ENCODE measurements at places on chromosomes 16 and 17.

DNA sequence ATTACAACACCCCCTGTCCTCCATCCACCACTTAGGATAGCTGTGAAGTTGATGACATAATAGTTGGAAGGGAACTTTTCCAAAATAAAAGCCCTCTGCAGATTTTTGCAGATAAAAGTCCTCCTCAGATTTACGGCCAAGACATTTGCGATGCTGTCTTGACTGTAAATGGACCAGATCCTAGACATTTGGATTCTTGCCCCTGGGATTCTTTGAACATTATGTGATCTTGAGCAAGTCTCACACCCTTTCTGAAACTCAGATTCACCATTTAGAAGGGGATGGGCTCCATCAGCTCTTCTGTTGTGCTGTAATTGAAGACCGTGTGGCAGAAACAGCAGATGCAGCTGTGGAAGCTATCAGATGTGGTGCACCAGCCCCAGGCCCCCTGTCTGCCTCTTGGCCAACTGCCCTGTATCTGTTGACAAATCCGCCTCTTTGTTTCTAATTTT, 153.9 kb upstream of the CACNG3 start:
- no peaks in the 10 kb centered on the region for H3K4me1 ChIP-seq
- DNase-seq, result no peak
- no peaks in the 10 kb centered on the region for H3K36me3 ChIP-seq
- H3K4me3 ChIP-seq, result no peak overlapping the region
- H3K27me3 ChIP-seq, result no peaks in the 10 kb centered on the region

DNA sequence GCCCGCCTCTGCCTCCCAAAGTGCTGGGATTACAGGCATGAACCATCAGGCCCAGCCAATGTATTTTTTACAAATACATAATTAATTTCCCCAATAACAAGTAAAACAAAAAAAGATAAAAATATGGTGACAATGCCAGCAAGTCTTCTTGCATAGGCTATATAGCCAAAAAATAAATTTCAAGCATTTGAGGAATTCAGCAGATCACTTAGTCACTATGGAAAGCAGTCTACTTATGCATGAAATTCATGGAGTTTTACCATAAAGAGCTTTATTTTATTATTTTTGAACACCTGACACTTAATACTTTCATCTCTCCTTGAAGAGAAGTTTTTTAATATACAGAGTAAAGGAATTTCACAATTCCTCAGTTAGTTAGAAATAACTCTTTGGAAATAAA, 56.4 kb downstream of the BRIP1 start:
- no peak overlapping the region for H3K4me3 ChIP-seq
- no peak overlapping the region for H3K27ac ChIP-seq
- no peaks in the 10 kb centered on the region for H3K36me3 ChIP-seq
- no peaks in the 10 kb centered on the region for H3K27me3 ChIP-seq
- no peaks in the 10 kb centered on the region for H3K4me1 ChIP-seq
- no peak for DNase-seq

- no peaks in the 10 kb centered on the region for H3K36me3 ChIP-seq
- H3K4me3 ChIP-seq, result no peak overlapping the region
- no peak overlapping the region for H3K27ac ChIP-seq
- DNase-seq, result no peak
- H3K4me1 ChIP-seq, result peaks cover 14% of the 10 kb centered on the region
Observed at GRCh38 chr16:66846266-66846665, 2.1 kb downstream of the CA7 start.

DNA sequence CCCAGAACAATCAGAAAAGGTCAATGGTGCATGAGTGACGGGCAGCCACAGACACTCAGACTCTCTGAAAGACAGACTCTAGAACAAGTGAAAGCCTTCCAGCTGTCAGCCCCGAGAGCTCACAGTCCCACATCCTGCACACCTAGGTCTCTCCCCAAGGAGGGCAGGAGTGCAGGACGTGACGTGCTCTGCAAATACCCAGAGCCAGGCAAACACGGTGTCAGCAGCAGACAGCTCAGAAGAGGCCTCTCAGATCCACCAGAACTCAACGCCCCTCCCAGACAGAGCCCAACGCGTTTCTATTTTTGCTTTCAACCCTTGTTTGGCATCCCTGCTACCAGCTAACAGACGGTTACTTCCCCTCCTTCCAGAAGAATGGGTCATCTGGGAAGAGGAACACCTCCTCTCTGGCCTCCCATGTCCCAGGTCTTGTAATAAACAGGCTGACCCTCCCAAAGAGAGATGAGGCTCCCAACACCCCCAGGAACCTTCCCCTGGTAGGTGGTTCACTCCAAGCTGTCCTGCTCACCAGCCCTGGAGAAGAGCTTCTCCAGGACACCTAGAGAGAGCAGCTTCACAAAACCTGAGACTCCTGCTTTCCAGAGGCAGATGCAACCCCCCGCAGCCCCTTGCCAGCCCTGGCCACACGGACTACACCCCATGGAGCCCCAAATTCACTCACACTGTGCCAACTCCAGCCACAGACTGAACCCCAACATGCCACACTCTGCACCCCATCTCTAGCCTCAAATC, 7.6 kb downstream of the PITPNM3 start:
- peak overlapping the region; percentile 10 for H3K27ac ChIP-seq
- H3K27me3 ChIP-seq, result no peaks in the 10 kb centered on the region
- no peak for DNase-seq

GRCh38 chr17:32152130-32152529, 9.8 kb downstream of the RHOT1 start:
- H3K36me3 ChIP-seq, result peaks cover 20% of the 10 kb centered on the region
- peaks cover 35% of the 10 kb centered on the region for H3K4me1 ChIP-seq
- no peak overlapping the region for H3K27ac ChIP-seq
- no peak overlapping the region for H3K4me3 ChIP-seq

DNA sequence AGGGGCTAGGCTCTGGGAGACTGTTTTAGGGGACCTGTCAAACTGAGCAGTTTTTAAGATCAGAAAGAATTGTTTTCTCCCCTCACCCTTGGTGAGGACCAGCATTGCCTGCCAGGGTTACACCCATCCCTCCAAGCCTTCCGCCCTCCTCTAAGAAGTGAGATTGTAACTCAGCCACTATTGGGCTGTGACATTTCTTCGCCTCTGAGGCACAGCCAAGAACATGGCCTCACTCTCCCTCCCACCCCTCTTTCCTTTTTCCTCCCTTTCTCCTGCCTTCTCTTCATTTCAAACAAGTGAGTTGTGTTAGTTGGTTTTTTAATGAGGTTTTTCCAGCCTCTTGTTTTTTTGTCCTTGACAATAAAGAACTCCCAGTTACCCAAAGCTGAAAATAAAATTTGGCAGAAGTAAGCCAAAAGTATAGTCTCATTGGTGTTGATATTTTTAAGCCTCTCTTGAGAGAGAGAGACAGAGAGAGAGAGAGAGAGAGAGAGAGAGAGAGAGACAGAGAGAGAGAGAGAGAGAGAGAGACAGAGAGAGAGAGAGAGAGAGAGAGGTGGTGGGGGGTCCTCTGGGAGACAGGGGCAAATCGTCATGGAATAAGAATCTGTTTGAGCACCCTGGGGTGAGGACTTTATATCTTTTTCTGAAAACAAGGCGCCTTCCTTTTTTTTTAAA, 77.2 kb upstream of the TBX2 start:
- no peak overlapping the region for H3K4me3 ChIP-seq
- H3K27me3 ChIP-seq, result no peaks in the 10 kb centered on the region
- H3K36me3 ChIP-seq, result no peaks in the 10 kb centered on the region
- H3K4me1 ChIP-seq, result peaks cover 4% of the 10 kb centered on the region
- no peak for DNase-seq

DNA sequence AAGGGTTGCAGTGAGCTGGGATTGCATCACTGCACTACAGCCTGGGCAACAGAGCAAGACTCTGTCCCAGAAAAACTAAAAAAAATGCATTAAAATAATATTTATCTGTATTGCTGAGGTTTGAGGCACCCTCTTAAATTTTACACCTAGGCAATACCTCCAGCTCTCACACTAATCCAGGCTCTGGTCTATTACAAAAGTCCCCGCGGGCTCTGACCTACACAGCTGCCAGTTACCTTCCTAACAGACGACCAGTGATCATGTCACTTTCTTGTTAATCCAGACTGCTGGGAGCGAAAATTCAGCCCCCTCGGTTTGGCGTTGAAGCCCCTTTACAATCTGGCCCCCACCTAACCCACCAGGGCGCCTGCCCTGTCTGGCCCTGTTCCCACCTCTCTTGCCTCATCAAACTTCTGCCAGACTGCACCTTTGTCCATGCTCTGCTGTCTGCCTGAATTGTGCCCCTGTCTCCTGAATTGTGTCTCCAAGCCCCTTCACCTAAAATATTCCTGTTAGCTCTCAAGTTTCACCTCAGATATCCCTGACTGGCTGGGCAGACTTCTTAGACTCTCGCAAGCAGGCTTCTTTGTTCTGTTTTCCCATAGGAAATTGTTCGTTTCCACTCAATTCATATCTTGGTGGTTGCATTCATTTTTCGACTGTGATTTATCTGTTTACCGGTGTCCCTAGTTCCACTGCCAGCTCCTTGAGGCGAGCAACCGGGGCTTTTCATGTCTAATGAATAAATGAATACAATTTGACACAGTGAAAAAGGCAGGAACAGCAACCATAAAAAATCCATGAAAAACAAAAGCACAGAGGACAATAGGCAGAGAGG, 65.9 kb downstream of the PITPNC1 start:
- H3K4me3 ChIP-seq, result no peak overlapping the region
- H3K27ac ChIP-seq, result no peak overlapping the region
- no peak for DNase-seq
- H3K4me1 ChIP-seq, result peaks cover 5% of the 10 kb centered on the region
- no peaks in the 10 kb centered on the region for H3K36me3 ChIP-seq

GRCh38 chr17:79332011-79332554, 257.5 kb downstream of the ENGASE start:
- no peaks in the 10 kb centered on the region for H3K36me3 ChIP-seq
- H3K27me3 ChIP-seq, result peaks cover 76% of the 10 kb centered on the region
- H3K27ac ChIP-seq, result no peak overlapping the region
- no peak for DNase-seq
- H3K4me1 ChIP-seq, result no peaks in the 10 kb centered on the region

DNA sequence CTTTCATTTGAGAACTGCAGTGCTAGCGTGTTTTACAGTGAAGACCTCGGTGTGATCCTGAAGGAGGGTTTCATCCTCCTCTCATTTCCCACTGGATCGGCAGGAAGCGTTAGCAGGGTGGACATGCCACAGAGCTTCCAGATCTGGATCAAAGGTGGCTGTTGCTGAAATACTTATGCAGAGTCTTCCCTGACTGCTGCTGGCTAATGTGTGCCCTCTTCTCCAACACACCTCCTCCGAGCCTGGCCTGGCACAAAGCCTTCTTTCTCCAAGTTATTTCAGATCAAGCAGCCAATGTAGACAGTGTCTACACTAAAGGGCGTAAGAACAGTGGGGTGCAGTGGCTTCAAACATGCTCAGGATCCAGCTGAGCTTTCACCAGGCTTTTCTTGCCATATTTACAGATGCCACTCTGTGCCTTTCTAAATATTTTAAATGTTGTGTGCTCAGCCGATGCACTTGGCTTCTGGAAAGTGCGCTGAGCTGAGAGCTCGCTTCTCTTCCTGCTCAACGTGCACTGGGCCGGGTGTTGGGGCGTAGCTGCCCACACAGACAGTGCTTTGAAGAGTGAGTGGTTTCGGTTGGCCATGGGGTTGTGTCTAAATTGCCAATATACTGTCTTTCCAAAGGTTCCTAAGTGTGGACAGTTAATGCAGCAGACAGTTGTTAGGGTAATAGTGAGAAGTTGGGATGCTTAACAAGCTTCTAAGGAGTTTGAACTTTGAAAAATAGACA, 2.1 kb downstream of the ZNF750 start:
- peaks cover 52% of the 10 kb centered on the region for H3K4me1 ChIP-seq
- DNase-seq, result no peak
- peak overlapping the region; percentile 82 for H3K27ac ChIP-seq

- H3K4me1 ChIP-seq, result no peaks in the 10 kb centered on the region
- no peak overlapping the region for H3K27ac ChIP-seq
- H3K36me3 ChIP-seq, result peaks cover 83% of the 10 kb centered on the region
- H3K27me3 ChIP-seq, result no peaks in the 10 kb centered on the region
- DNase-seq, result no peak
- no peak overlapping the region for H3K4me3 ChIP-seq
Observed at GRCh38 chr17:40268141-40268712, 19.5 kb upstream of the CDC6 start.
